ENCODE measurements at places on chromosomes 6 and 20.

- no peak for DNase-seq
Observed at GRCh38 chr20:13758884-13759283, 25.8 kb downstream of the ESF1 start.

DNA sequence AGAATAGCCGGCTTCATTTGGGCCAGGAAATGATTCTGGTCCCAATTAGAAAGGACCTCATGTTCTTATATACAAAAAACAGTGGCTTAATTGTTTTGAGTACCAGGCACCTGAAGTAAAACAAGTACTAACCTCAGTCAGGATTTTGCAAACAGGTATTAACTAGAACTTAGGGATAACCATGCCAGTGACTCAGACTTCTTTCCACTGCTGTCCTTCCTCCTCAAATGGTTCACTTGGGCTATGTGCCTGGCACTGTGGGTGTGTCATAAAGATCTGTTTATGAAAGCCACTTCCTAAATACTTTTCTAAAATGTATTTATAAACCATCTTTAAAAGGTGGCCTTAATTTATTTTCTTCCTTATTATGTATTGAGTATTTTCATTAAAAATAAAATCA, 10.7 kb downstream of the CLDN20 start:
- DNase-seq, result no peak

DNA sequence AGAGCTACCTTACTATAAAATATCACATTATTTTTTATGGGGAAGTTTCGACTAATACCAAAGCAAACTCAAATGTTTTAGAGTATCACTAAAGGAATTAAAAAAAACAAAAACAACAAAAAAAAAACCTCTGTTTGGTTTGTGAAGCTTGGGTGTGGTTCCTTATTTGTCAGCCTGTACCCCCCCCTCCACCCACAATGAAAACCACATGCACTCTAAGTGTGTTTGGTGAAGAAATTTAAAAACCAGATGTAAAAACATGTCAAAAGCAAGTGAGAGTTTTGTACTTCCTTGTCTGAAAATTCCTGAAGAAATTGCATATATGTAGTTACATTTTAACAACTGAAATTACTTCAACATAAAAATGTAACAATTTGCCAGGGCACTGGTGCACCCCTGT, 3.1 kb downstream of the STK38 start:
- no peak for DNase-seq

- no peak for DNase-seq
Observed at GRCh38 chr20:19462491-19462890, 250.0 kb downstream of the SLC24A3 start.

DNA sequence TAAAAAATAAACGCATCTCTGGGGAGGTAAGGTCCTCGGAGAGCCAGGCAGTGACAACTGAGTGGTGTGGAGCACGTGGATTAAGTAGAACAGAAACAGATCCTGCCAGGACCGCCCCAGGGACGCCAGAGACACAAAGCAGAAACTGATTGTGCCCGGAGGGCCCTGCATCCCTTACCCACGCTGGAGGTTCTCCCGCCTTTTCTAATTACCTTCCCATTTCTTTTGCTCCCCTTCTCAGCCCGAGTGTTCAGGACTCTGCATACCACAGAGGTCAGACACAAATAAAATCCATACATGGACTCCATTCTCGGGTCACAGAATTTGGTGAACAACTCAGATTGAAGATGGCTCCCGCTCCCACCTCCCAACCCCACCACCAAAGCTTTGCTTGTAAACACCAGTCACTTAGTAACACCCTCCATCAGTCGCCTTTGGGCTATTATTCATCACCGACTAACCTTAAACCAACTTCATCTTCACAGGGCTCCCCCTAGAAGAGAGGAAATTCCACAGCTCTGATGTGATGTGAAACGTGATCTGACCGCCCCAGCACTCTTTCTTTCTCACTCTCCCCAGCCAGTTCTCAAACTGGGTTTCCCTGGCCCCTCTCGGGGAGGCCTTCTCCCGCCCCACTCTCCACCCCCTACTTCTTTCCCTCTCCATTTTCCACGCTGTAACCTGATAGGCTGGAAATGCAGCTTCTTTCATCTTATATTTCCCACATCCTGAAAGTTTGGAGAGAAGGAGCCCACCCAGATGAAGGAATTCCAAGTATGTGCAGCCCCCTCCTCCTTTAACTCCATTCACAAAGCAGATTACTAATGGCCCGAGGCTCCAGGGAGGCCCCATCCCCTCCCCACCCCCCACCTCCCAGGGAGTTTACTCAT, 32.5 kb upstream of the PIM1 start:
- DNase-seq, result no peak

- DNase-seq, result no peak
Observed at GRCh38 chr6:101413773-101414172, 20.3 kb downstream of the GRIK2 start.

GRCh38 chr6:33206027-33206863, 1.8 kb downstream of the HSD17B8 start:
- DNase-seq, result no peak

DNA sequence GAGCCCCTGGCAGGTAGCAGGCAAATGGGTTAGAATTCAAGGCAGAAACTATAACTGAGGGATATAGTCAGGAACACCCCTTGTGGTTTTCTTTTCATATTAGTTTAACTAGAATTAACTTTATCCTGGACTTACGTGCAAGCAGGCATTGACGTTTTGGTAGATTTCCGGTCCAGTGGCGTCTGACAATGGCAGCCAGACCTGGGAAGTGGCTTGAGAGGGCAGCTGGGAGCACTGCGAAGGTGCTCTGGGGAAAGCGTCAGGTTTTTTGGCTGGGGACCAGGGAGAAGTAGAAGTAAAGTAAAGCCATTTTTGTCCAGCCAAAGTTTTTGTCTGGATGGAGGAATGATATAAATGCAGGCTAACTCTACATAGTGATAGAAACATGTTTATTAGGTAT, 8.4 kb upstream of the ACSS1 start:
- no peak for DNase-seq

GRCh38 chr20:41224281-41224680, 86.9 kb downstream of the PLCG1 start:
- DNase-seq, result no peak

- DNase-seq, result no peak
Observed at GRCh38 chr20:35598476-35598875, 17.2 kb upstream of the SPAG4 start.

GRCh38 chr20:17505636-17506517, 25.3 kb downstream of the BFSP1 start:
- peak; percentile 34 for DNase-seq

DNA sequence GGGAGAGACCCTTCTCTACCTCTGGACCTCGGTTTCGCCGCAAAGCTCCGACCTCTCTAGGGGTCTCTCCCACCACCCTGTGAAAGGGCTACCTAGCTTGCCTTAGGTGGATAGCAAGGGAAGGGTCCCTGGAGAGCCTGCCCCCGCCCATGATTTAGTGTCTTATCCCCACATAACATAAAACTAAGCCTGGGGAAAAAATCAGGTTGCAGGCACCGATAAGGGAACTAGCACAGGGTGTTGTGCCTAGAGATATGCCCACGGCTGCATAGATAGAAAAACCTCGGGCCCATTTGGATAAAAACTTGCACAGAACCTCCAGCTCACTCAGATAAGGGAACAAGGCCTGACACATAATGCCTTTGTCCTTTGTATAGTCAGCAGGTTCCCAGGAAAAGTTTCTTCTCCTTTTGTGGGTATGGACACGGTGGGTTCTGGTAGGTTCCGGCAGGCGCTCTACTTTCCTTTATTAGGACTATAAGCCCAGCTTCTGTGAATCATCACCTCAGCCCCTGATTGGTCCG, 846 bp downstream of the ZSCAN31 start:
- no peak for DNase-seq

GRCh38 chr6:163739408-163739725, 324.8 kb downstream of the QKI start:
- no peak for DNase-seq

- no peak for DNase-seq
Observed at GRCh38 chr6:35919085-35919826, 1.6 kb downstream of the SRPK1 start.

DNA sequence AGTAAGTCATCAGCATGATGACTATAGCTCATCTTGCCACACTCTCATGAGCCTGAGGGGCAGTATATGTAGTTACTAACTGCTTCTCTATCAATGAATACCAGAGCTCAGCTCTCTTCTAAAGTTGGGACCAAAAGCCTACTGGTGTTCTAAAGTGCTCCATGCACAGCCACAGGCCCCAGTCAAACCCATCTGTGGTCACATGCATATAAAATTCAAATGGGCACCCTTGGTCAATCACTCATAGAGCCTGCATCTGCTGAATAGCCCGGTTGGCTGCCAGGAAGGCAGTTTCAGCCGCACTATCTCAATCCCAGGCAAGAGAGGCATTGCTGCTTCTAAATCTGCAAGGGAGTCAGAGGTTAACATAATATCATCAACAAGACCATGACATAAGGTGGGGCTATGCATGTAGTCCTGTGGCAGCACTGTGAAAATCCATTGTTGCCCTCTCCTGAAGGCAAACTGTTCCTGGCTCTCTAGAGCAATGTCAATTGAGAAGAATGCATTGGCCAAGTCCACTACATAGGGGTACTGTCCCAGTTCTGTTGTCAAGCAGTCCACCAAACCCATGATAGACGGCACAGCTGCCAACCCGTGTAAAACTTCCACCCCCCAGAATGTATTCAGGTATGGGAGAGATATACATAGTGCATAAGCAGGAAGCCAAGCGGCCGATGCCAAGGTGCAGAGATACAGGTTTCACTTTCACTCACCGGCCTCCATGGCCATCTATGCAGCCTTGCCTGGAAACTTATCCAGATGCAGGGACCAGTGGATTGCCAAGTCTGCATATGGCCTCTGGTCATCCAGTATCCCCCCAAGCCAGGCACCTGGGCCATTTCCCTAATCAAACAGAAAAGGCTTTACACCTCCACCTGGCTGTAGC, 76.2 kb downstream of the ALDH8A1 start:
- DNase-seq, result no peak

- DNase-seq, result peak; percentile 18
Observed at GRCh38 chr6:722077-722524, 29.2 kb upstream of the EXOC2 start.

DNA sequence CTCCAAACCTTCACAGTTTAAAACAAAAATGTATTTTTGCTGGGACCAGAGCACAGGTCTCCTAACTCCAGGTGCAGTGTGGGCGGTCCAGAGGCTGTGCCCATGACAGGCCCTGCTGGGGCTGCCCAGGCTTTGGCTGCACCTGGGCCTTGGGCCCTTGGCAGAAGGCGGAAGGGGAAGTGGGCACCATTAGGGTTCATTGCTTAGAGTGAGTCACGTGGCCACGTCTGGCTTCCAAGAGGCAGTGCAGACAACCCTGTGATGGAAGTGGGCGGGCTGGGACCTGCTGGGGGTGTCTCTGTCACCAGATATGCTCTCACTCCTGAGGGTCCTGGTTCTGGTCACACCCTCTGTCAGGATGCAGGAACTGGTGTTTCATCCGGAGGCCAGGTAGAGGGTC, 302.2 kb downstream of the QKI start:
- no peak for DNase-seq

- DNase-seq, result no peak
Observed at GRCh38 chr6:89927791-89928550, 33.7 kb downstream of the GJA10 start.

- no peak for DNase-seq
Observed at GRCh38 chr6:134379599-134379998, 61.7 kb upstream of the SGK1 start.
